OCI-LY7 (cell line): ENCODE measurements at places on chromosomes 12 and 14. TPM values are rescaled to one million over a fixed set of nuclear protein-coding genes. Genes with fewer than 3 reads are reported as not detected.

The SDSL gene
- not detected in 2 replicates for total RNA-seq

The IFNG gene
- total RNA-seq: not detected in 2 replicates

The GDF3 gene
- total RNA-seq: not detected in 2 replicates

The ISM2 gene
- not detected in 2 replicates for total RNA-seq

The COA8 gene
- 33.0 and 38.9 TPM in 2 replicates for total RNA-seq

The TNFAIP2 gene
- total RNA-seq: not detected in 2 replicates

The FAM181A gene
- not detected in 2 replicates for total RNA-seq

DNA sequence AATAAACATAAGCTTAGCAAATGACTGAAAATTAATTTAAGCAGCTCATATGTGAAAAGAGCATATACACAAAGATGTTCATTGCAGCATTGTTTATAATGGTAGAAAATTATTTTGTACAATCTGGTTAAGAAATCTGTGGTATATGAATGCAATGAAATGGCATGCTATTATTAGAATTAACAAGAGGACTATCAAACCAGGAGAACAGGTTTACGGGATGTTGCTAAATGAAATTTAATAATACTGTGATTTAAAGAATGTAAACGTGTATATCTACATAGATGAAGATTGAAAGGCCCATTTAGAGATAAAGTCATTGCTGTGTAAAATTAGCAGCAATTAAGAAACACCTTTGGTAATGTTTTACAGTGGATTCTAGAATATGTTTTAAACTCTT is 70.5 kb downstream of the EID3 start:
- no peak for DNase-seq

DNA sequence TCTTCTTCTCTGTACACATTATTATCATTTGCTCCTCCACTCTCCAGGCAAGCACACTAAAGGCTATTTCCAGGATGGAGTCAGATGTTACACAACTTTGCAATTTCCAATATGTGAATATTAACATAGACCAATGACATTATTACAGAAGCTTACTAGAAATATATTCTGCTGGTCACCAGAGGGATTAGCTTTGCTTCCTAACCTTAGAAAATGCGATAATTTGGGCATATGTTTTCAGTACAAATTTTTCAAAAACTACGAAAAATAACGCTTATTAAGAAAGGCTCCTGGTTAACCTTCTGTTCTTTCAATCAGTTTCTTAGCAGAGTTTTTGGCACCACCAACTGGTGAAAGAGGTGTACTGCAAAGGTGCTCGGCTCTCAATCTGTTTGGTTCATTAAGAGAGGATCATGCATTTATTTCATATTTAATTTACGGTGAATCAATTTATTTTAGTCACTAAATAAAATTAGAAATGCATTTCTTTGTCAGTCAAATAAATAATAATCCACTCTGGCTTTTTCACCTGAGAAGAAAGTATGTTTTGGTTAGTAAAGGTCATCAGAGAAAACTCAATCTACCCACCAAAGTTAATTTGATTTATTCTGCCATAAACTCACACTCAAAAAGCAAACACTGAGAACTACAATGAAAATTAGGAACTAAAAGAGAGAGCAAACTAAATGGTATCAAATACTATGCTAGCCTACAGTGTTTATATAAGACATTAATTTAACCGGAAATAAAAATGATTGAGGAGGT is 39.2 kb downstream of the EFCAB11 start:
- DNase-seq: peak; percentile 68

DNA sequence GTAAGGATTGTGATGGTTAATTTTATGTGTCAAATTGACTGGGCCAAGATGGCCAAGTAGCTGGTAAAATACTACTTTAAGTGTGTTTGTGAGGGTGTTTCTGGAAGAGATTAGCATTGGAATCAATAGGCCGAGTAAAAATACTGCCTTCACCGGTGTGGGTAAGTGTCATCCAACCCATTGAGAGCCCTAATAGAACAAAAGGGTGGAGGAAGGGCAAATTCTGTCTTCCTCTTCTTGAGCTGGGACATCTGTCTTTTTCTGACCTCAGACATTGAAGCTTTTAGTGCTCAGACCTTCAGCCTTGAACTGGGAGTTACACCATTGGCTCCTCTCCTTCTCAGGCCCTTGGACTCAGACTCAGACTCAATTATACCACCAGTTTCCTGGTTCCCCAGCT is 8.0 kb upstream of the ETV6 start:
- no peak for DNase-seq

- DNase-seq: no peak
Measured at GRCh38 chr14:19828314-19828713, 24.7 kb downstream of the OR4N2 start.

DNA sequence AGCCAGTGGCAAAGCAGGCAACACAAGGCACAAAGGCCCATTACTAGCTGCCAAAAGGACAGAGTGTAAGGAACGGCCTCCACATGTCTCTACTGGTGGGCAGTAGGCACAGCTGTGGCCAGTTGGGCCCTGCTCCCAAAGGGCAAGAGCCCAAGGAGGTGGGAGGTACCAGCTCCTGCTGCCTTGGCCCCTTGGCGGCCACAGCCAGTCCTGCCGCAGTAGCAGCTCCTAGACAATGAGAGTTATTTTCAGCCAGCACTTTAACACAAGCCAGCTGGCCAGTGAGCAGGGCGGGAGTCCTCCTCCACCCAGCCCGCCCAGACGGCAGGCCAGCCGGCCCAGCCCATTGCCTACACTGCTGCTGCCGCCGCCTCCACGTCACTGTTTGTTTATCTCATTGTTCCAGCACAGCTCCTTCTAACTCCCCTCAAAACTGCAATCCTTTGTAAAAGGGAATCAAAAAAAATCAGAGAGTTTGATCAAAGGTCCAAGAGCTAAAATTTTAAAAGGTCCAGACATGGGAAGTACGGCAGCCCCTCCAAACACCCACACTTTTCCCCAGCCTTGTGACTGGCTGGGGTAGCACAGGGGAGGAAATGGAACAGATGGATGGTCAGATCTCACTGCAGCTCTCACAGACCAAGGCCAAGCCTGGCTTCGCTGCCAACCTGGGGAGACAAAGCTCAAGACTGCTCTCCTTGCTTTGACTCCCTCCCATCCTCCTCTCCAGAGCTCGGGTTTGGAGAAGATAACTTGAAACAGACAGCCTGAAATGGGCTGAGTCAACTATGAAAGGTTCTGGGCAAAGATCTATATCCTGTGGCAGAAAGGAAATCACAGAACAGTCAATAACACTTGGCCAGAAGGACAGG is 33.5 kb downstream of the FMNL3 start:
- DNase-seq: no peak

DNA sequence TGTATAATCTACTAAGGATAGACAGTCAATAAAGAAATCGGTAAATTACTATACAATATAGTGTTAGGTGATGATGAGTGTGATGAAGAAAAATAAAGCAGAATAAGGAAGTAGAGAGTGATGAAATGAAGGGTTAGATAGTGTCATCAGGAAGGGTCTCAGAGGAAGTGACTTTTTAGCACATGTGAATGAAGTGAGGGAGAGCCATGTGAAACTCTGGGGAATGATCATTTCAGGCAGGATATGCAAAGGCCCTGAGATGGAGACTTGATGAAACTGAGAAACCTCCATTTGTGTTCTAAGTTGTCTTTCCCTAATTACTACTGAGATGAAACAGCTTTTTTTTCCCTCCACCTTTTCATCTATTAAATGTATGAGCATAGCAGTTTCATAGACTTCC is 19.4 kb upstream of the GNPTAB start:
- peak; percentile 34 for DNase-seq

- DNase-seq: no peak
Measured at GRCh38 chr12:27279826-27280225, 35.7 kb downstream of the STK38L start.

- DNase-seq: no peak
Measured at GRCh38 chr12:94264736-94265485, 116.5 kb downstream of the PLXNC1 start.

DNA sequence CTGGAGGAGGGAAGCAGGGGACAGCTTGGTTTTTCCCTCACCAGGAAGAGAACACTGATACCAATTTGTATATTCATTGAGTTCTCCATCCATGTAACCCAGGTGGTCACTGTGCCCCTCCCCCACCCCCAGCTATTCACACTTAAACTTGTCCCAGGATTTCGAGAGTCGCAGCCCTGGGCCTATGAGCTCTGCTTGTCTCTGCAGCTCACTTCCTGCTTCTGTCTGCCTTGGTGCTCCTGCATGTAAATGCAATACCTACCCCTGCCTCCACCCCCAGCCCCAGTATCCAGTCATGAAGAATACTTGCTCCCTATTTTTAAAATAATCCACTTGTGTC is 452.2 kb downstream of the BCL11B start:
- peak; percentile 7 for DNase-seq

DNA sequence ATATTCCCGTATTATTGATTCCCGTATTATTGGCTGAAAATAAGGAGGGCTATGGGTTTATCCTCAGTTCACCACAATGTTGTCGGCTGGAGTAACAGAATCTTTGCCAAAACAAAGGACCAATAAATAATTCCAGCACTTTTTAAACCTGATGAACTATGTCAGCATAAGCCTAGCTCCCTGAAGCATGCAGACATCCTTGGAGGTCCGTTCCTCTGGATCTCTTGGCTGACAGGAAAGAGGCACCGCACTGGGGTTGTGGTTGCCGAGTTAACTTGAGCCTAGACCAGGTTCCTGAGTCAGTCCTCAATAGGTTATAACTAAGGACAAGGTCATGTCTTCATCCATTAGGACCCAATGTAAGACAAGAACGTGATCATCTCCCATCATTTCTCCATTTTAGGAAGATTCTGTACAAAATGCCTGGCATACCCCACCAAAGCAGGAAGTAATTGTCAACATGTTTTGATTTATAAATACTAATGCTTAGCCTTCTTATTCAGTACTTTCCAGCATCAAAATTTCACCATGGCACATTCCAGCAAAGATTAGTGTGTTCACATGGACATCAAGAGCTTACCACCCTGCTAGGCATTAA is 36.6 kb downstream of the NID2 start:
- no peak for DNase-seq

DNA sequence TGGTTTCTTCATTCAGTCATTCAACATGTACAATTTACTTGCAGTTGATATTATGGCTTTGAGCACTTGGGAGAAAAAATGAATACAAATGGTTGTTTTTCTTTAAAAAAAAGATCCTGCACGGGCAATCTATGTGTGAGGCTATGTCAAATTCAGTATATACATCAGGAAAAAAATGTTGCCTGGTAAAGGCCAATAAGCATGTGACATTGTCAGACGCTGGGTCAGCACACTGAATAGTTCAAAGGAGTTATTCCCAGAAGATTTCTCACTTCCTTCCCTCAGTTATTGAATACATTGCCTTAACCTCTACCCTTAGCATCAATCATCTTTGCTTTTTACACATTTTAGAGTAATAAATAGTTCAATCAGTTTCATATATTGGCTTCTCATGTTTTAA is 319.2 kb downstream of the NUAK1 start:
- no peak for DNase-seq

DNA sequence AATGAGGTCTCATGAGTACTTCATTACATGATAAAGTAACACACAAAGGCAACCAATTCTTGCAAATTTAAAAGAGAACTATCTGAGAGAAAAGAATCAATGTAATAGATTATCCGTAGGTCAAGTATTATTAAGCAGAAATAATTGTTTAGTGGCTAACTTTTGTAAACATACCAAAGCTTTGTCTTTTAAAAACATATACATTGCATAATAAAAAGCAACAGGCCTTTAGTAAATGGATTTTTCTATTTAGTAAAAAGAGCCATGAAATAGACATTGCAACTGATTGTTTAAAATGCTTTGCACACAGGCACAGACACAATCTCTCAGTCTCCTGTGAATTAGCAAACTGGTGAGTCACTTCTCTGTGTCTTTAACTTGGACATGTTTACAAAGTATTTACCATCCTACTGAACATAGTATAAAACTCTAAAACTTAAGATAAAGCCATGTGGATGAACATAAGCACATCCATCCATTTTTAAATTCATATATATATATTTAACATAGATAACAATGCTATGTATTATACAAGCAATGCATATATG is 518.7 kb upstream of the MGAT4C start:
- DNase-seq: no peak

DNA sequence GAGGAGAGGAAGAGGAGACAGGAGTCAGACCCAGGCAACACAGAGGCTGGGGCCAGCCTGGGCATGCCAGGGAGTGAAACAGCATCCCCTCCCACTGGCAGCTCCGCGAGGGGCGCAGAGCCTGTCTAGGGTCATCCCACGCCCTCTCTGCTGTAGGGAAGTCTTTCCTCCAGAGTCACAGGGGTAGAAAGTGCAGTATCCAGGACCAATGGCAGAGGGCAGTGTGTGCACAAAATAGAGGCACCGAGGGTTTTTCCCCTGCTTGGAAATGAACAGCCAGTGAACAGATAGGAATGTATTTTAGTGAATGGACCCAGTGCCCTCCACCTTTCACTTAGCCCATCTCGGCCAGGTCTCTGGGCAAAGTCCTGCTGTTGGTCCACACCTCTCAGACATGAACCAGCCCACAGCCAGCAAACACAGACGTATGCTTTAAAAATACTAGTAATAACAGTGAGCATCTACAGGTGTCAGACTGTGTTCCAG is 9.4 kb upstream of the KRT74 start:
- DNase-seq: peak; percentile 36

- peak; percentile 37 for DNase-seq
Measured at GRCh38 chr12:116325336-116325664, 47.8 kb upstream of the MED13L start.
